ENCODE measurements at places on chromosomes 5 and 9.

DNA sequence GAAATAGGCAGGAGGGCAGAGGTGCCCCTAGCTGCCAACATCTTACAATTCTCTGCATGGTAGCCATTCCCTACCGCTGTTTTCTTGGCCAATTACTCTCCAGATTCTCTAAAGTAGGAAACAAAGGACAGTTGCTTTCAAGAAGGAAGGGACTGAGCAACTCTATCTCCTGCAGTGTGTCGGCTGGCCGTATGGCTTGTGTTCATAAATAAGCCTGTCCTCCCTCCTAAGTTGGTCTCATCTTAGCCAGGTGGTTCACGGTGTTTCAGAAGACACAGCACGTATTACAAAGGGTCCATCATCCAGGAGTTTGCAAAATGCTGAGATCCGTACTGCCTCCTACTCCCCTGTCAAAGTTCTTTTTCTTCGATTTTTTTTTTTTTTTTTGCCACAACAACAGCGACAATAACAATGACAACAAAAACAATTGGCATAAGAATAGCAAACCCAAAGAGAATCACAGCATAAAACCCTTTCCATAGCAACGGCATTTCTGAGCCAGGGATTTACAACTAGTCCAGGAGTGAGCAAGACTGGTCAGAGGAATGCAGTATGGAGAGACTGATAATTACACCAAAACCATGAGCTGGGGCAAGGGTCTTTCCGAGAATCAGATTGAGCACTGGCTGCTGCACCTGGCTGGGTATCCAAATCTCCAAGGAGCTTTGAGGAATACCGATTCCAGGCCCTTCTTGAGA lies 212.8 kb downstream of the SLIT3 start:
- DNase-seq: no peak

DNA sequence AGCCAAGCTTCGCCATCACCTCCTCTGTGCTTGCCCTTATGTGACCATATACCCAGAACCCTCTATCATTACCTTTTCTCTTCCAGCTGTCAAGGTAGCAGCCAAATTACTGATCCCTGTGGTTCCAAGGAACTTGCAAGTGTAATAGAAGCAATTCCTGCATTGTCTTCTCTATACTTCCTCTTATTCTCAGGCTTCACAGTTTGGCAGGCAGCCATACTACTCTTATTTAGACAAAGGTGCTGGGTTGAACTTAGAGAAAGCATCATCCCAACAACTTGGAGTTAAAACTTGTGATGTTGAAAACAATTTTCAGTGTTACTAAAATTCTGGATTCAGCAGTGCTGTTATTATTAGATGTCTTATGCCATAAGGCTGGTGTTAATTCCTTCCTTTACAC lies 93.2 kb downstream of the NLN start:
- no peak for DNase-seq

GRCh38 chr5:123051206-123051605 lies 14.7 kb upstream of the PPIC start:
- no peak for DNase-seq

GRCh38 chr9:97744710-97745708 lies 47.9 kb upstream of the XPA start:
- DNase-seq: no peak

DNA sequence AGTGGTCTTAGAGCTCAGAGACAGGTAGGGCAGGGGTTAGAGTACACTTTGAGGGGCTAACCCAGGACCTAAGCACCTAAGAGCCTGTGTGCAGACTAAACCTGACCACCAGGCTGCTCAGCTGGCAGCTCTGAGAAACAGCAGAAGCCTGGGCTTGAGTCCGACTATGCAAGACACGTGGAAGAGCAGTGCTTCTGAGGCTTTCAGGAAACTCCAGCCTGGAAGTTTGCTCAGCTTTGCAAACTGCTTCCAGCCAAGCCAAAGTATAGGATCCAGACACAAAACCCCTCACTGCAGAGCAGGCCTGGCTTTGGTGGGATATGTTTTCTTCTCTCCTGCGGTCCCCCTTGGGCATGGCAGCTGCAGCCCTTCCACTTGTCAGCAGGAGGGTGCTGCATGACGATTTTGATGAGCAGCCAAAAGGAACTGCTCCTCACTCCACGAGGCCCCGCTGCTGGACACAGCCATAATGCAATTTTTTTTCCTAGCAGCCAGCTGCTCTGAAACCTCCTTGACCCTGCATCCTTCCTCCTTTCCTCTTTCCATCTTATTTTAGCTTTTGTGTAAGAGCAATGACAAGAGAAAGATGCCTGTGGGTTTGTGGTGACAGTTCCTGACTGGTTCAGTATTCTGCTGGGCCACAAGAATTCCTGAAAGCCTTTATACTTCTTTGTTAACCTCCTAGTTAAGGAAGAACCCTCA lies 123.1 kb downstream of the LIFR start:
- DNase-seq: no peak

DNA sequence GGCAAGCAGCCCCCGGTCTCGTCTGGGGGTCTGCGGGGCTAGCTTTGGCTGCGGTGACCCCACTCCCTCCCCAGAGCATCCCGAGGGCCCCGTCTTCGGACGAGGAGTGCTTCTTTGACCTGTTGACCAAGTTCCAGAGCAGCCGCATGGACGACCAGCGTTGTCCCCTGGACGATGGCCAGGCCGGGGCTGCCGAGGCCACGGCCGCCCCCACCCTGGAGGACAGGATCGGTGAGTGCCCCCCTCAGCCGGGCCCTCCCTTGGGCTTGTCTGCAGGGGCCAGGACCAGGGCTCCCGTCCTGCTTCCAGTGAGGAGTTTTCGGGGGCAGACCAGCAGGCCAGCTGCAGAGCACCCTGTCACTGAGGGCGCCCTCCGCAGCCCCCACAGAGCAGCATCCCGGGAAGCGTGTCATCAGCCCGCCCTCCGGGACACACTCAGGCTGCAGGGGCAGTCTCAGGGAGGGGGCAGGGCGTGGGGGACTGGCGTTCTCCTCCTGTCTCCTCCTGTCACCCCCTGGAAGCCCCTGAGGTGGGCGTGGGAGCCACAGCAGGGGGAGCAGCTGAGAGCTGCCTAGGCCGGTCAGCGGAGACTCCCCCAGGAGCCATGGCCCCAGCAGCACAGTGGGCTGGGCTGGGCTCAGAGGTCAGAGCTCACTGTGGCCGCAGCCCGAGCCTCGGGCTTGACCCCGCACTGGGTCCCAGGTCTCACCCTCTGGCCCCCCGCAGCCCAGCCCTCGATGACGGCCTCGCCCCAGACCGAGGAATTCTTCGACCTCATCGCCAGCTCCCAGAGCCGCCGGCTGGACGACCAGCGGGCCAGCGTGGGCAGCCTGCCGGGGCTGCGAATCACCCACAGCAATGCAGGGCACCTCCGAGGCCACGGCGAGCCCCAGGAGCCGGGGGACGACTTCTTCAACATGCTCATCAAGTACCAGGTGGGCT lies 7.7 kb downstream of the DNLZ start:
- DNase-seq: no peak

- DNase-seq: no peak
These were observed 48.3 kb upstream of the ICE1 start for GRCh38 chr5:5374009-5374715.

DNA sequence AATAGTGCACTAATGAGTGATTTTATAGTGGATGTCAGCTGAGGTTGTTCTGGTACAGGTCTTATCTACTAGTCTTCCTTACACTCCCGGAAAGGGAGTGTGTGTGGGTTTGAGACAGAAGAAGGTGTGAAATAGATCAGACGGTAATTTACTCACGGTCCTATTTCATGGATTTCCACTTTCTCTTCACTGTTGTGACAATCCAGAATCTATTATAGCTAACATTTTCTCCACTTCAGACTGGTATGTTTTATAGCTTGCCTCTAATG lies 7.0 kb upstream of the C9 start:
- DNase-seq: no peak

DNA sequence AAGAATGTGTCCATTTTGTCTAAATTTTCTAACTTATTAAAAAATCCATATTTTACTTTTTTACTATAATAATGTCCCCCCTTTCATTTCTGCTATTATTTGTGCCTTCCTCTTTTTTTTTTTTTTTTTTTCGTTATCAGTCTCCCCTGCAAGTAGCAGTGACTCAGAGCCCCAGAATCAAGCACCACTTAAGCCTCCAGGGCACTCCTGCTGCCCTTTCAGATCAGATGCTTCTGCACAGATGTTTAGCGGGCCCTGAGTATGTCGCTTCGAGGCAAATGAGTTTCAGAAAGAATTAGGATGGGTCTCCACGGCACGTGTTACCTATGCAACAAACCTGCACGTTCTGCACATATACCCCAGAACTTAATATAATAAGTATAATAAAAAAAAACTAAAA lies 11.7 kb downstream of the MED7 start:
- DNase-seq: no peak

DNA sequence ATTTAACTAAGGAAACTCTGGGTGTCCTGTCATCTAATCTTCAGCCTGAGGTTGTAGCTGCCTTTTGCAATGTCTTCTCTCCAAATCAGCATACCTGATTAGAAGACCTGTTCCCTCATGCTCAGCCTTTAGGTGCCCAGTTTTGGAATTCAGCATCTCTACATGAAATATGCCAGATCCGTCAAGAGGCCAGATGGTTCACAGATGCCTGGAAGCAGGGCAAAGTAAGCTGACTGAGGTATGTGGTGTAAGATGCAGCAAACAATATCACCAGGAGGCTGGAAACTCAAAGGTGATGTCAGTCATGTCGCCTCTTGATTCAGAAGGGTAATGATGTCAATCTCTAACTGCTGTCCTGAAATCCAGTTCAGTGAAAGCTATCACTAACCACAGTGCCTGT lies 324.4 kb downstream of the PRELID2 start:
- no peak for DNase-seq

DNA sequence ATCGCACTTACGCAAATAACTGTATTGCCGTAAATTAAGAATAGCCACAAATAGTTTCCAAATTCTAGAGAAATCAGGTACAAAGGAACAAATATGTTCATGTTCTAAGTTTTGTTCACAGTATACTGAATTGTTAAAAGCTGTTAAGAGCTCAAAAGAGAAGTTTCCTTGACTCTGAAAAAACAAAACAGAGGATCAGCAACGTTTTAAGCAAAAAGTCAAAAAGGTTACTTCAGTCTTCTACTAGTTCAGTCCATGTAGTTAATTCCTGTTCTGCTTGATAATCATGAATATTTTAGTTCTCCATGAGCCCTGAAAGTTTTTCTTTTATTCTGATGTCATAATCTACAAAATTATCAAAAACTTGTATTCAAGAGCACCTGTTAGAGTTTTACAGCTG lies 128.6 kb upstream of the MAST4 start:
- DNase-seq: no peak

GRCh38 chr5:43121913-43122484 lies 1.3 kb downstream of the ZNF131 start:
- DNase-seq: no peak

GRCh38 chr5:141017943-141018342 lies 33.2 kb upstream of the PCDHB1 start:
- no peak for DNase-seq

DNA sequence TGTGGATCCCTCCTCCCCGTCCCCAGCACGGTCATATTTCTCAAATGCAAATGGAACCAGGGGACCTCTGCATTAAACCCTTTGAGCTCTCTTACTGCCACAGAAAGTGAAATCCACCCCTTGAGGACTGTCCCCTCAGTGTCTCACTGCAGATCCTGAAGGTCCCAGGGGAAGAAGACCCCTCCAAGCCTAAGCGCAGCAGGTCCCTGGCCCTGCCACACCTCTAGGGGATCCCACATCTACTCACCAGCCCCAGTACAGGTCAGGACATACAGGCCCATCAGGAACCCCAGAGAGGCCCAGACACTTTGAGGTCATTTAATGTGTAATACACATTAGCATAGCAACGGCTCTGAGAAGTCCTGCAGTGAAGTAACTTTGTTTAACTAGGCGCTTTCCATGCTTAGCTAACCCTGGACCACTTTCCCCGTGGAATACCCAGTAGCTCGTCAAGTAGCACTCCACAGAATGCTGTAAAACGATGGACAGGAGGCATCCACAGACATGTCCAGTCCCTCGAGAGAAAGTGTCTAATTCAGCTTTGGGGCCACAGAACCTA lies 54.7 kb upstream of the ALDH1B1 start:
- DNase-seq: no peak

- DNase-seq: no peak
These were observed 248.7 kb downstream of the LURAP1L start for GRCh38 chr9:13023498-13023897.

- peak; percentile 77 for DNase-seq
These were observed 19.3 kb upstream of the CAMSAP1 start for GRCh38 chr9:135926402-135927194.

- no peak for DNase-seq
These were observed 73.3 kb downstream of the GLIS3 start for GRCh38 chr9:4226331-4227250.

GRCh38 chr9:74293479-74293878 lies 203.7 kb upstream of the RORB start:
- no peak for DNase-seq

- DNase-seq: no peak
These were observed 144.2 kb upstream of the CDH10 start for GRCh38 chr5:24788829-24789514.

- no peak for DNase-seq
These were observed 2.4 kb upstream of the GLT6D1 start for GRCh38 chr9:135641745-135642144.

- DNase-seq: no peak
These were observed 145.4 kb downstream of the NMUR2 start for GRCh38 chr5:152259702-152260101.

DNA sequence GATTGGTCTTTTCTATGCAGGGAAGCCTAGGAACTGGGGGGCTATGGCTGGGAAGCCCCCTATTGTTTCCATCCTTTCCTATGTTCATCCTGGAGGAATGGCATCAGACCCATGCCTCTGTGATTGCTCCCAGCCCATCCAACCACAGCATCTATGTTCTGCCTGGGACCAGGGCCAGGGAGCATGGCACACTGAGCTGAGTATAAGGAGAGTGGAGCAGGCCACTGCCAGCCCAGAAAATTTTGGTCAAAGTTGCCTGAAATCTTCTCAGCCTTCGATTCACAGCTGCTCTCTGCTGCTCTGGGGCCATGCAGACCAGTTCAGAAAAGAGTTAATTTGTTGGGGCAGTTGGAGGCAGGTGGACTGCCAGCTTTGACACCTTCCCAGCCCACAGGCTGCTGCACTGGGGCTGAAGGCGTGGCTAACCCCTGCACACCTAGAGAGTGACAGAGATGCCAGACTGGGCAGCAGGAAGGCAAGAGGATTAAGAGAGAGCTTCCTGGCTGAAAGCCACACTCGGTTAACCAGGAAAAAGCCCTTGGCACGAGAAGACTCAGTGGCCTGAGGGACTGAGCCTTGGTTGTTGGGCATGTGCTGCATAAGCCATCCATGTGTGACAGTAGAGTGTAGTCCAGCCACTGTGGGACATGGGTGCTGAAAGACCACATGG lies 12.1 kb downstream of the TGFBI start:
- no peak for DNase-seq

- no peak for DNase-seq
These were observed 175.5 kb downstream of the GNA14 start for GRCh38 chr9:77472646-77473045.
